ENCODE measurements at places on chromosomes 7 and 10.

DNA sequence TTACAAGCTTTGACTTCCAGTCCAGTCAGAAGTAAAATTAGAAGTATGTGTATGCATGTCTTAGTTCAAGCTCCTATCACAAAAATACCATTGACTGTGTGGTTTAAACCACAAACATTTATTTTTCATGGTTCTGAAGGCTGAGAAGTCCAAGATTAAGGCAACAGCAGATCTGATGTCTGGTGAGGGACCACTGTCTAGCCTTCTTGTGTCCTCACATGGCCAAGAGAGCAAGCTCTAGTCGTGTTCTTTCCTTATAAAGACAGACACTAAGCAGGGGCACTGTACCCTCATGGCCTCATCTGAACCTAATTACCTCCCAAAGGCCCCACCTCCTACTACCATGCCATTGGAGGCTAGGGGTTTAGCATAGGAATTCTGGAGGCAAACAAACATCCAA lies 41.3 kb upstream of the ARL4A start:
- DNase-seq = no peak

- no peak for DNase-seq
Measured at GRCh38 chr7:19852192-19852591, 78.8 kb upstream of the TMEM196 start.

GRCh38 chr7:80151274-80151665 lies 16.6 kb downstream of the GNAI1 start:
- no peak for DNase-seq

- DNase-seq = no peak
Measured at GRCh38 chr10:34280599-34281374, 534.3 kb downstream of the PARD3 start.

- no peak for DNase-seq
Measured at GRCh38 chr7:117090791-117091190, 137.5 kb downstream of the ST7 start.

DNA sequence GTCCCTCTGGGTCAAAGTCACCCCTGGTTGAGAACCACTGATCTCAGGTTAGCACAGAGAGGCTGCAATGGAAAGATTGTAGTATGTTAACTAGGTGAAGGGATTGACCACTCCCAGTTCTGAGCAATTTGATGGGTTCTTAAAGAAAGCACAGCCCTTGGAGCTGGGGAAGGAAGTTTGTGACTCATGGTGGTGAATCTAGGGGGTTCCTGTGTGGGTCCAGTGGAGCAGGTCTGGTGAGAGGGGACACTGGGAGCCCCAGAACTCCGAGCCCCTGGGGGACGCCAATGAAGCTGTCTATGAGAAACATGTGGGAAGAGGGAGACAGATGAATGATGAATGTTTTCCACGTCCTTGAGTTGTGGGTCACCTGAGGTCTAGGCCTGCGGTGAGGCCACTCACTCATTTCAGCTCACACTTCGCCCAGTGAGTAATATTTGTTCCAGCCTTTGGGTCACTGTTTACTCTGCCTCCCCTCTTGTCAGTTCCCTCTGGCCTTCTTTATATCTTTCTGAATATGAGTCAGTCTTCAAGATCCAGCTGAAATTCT lies 341.9 kb downstream of the LRMDA start:
- DNase-seq = no peak

GRCh38 chr7:140945940-140946339 lies 21.2 kb upstream of the BRAF start:
- DNase-seq = no peak

DNA sequence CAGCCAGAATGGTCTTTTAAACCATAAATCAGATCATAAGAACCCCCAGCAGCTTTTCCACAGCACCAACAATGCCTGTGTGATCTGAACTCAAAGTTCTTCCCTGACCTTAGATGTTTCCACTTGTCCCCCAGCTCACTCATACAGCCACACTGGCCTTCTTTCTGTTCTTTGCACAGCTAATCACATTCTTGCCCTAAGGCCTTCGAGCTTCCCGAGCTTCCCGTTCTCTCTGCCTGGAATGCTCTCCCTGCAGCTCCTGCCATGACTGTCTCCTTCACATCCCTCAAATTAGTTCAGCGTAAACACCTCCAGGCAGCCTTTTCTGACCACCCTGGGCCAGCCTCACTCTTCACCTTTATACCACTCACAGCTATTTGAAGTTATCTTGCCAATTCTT lies 166.8 kb upstream of the NFE2L3 start:
- no peak for DNase-seq

GRCh38 chr10:51250278-51250920 lies 176.1 kb downstream of the PRKG1 start:
- DNase-seq = no peak

- peak; percentile 1 for DNase-seq
Measured at GRCh38 chr10:129332476-129332875, 134.6 kb upstream of the MGMT start.

DNA sequence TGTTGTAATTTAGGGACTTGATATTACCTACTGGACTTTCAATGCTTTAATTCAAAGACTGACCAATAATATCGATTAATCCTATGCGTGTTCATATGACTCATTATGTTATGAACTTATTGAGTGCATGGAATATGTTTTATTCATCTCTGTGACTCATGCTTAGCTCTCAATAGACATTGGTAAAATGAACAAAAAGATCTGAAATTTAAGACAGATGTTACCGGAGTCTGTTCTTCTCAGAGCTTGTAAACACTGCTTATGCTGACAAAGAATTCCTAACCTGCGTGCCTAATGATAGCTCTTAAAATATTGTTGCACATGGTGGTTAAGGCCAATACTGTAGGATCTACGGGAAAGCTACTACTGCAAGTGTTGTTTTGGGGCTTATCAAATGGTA lies 131.5 kb upstream of the ACBD5 start:
- no peak for DNase-seq

- DNase-seq = no peak
Measured at GRCh38 chr10:117987244-117987909, 59.4 kb downstream of the RAB11FIP2 start.

DNA sequence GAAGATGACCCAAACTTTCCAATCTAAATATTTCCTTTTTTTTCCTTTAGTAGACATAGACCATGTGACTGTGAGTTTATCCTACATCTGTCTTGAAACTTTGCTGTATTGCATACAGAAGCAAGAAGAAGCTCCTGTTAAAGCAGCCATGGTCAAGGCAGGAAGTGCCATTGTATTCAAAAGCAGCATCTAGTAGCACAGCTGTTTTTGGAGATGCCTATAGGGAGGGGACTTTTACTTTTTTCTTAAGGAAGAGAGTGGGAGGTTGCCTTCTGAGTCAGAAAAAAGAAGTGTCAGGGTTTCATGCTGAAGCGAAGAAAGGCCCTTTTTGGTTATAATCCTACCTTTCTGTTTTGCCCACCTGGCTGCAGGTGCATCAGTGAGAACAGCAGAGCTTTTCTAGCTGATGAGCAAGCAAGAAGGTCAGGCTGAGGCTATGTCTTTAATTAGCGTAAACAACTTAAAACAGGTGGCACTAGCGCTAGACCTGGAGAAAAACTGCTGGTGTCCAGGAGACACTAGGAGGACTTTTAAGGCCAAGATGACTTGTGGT lies 234.1 kb upstream of the AGK start:
- DNase-seq = no peak

GRCh38 chr7:126720232-126720631 lies 532.5 kb downstream of the GRM8 start:
- no peak for DNase-seq

GRCh38 chr10:72243822-72244437 lies 27.9 kb upstream of the ASCC1 start:
- no peak for DNase-seq

DNA sequence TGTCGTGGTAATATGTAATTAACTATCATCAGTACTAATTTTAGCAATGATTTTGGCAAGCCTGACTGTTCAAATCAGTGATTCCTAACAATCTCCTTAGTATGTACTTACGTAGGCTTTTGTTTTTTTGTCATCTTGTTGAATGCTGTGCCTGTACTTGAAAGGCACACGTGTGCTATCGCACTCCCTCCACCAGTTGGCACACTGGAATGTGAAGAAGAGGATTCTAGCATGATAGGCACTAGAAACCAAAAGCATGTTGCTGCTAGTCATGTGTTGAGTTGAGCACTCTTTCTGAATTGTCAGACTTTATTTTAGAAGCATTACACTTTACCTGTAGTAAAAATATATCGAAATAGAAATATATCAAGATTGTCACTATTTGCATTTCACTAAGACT lies 59.1 kb downstream of the TASOR2 start:
- no peak for DNase-seq

- DNase-seq = no peak
Measured at GRCh38 chr10:77833225-77833624, 93.3 kb downstream of the DLG5 start.

DNA sequence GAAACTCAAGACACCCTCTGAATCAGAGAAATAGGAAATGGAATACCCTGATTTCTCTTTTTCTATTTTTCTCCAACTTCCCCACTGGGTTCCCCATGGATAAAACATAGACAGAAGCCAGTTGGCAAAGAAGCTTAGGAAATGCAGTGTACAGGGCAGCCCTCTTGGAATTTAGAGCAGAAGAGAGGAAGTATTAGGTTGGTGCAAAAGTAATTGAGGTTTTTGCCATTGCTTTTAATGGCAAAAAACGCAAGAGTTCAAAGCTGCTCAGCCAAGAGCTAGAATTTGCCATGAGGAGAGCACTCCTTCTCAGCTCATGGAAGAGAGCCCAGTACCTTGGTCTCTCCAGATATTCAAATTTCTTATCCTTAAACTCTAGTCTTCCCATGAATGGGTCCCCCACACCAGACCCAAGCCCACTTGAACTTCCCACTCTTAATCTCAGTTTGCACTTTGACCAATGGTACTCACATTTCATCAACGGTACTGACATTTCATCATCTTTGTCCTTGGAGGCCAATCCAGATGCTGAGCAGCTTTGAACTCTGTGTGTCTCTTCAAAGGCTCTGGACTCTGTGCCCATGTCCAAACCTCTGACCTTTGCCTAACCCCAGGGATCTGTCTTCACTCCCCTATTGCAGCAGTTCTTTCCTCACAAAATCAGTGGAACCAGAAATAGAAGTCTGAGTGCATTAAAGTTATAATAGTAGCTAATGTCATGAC lies 73.2 kb upstream of the PPP1R3C start:
- no peak for DNase-seq

DNA sequence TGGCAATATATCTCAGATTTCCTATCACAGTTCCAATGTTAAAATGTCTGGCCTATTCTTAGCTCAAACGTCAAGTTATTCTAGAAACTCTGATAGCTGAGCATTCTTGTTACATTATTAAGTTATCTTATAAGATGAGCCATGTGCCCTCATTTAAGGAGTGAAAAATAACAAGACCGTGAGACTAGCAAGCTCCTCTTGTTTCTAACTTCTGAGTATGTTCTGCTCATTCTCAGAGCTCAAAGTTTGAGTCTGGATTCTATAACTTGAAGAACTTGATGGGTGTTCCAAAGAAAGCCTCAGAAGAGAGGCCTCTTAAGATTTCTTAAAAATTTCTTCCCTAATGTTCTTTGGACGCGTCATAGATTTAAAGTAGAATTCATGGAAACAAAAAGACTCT lies 215.2 kb downstream of the HTR7 start:
- DNase-seq = no peak

- DNase-seq = no peak
Measured at GRCh38 chr7:51255536-51256208, 60.9 kb downstream of the COBL start.

- DNase-seq = no peak
Measured at GRCh38 chr10:63439607-63440006, 26.2 kb downstream of the JMJD1C start.

GRCh38 chr10:30775779-30776591 lies 146.4 kb upstream of the LYZL2 start:
- no peak for DNase-seq

- DNase-seq = peak; percentile 84
Measured at GRCh38 chr10:96831867-96832720, at the start of gene LCOR. Gene LCOR (plus strand): TSS chr10:96832298. CDS start chr10:96949058, 116,760 bp downstream.

DNA sequence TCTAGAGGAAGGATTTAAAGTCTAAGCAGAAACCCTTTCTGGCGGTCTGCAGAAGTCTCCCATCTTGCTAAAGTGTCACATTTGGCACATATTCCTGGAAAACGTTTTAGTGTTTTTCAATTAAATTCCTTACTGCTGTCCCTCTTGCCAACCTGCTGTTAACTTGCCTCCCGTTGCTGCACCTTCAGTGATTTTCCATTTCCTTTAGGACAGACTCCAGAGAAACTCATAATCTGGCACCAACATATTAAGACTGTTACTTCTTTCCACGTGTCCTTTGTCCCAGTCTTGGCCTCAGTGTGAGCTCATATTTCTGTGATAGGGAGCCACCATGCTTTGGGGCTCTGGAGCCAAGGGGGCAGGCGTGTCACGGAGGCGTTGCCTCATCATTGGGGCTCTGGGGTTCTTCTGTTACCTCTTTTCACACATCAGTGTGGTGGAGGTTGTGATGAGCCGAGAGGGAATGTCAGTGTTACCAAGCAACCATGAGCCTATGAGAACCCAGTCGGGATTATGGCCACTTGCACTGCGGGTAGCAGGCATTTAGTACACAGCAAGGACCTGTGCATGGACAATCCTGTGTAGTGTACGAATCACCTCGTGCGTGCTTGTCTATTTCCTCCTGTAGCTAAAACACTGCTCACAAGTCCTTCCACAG lies 26.0 kb upstream of the ZNF32 start:
- DNase-seq = no peak

- no peak for DNase-seq
Measured at GRCh38 chr10:132360766-132361447, 28.9 kb downstream of the LRRC27 start.

- DNase-seq = peak; percentile 73
Measured at GRCh38 chr10:93816123-93816747, 58.5 kb downstream of the LGI1 start.

GRCh38 chr10:72790216-72790990 lies 98.5 kb downstream of the MCU start:
- DNase-seq = no peak

DNA sequence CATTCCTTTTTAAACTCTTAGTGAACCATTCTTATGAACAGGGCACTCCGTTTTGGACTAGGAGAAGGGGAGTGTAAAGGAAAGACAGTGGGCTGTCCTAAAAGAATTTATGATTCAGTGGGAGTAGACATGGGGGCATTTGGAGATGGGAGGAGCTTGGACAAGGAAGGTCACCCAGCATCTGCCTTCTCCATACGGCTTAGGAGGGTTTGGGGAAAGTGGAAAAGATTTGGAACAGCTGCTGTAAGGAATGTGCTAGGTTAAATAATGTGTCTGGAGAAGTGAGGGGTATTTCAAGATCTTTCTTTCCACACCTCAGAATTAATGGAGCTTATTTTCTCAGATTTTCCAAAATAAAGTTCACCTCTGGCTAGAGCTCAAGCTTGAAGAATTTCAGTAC lies 24.0 kb downstream of the SLC35G1 start:
- DNase-seq = no peak

DNA sequence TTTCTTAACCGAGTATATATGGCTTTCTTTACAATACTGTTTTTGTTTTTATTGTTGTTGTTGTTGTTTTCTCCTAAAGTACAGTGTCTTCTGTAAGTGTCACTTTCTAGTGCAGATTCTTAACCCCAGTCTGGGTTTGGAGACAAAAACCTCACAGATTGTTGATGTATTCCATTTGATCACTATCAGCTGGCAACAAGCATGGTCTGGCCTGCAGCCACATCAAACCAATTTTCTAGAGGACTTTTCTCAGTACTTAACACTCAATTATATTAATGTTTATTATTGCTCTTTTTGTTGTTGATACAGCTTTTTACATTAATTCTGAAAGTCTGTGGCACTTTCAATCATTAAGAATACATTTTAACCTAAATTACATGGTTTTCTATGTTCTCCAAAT lies 17.1 kb downstream of the LRRN3 start:
- no peak for DNase-seq

- peak; percentile 67 for DNase-seq
Measured at GRCh38 chr7:21542891-21543527, at the start of gene DNAH11. Gene DNAH11 (plus strand): TSS chr7:21543039. CDS start chr7:21543246, 207 bp downstream.

Data from NCI-H345 (cell line).